Natural killer cell (primary cell): ENCODE measurements at places on chromosomes 12 and 14. TPM values are rescaled to one million over a fixed set of nuclear protein-coding genes. Genes with fewer than 3 reads are reported as not detected.

TPPP2 gene
- not detected for total RNA-seq

PLEKHG3 gene
- 225 TPM for total RNA-seq

MARK3 gene
- 138 TPM for total RNA-seq

SLC7A8 gene
- total RNA-seq = 0.42 TPM

APOF gene
- not detected for total RNA-seq
